ENCODE measurements at places on chromosomes 7 and 10.

GRCh38 chr10:45441239-45442190 lies 67.5 kb downstream of the ALOX5 start:
- no peak for DNase-seq

DNA sequence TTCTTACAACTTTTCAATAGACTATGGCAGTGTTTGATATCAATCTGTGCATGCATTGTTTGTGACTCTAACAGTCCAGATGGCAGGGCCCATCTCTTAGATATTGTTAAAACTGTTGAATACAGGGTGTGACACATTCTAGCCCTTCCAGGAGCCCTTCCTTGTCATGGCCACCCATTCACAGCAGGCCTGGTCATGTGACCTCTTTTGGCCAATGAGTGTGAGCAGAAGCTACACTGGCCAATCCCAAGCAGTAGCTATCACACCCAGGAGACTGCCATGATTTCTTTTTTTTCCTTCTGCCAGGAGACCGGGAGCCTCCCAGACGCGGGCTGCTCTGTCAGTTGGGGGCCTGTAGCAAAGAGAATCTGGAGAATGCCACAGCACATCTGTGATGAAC lies 655.4 kb upstream of the MKI67 start:
- no peak for DNase-seq

DNA sequence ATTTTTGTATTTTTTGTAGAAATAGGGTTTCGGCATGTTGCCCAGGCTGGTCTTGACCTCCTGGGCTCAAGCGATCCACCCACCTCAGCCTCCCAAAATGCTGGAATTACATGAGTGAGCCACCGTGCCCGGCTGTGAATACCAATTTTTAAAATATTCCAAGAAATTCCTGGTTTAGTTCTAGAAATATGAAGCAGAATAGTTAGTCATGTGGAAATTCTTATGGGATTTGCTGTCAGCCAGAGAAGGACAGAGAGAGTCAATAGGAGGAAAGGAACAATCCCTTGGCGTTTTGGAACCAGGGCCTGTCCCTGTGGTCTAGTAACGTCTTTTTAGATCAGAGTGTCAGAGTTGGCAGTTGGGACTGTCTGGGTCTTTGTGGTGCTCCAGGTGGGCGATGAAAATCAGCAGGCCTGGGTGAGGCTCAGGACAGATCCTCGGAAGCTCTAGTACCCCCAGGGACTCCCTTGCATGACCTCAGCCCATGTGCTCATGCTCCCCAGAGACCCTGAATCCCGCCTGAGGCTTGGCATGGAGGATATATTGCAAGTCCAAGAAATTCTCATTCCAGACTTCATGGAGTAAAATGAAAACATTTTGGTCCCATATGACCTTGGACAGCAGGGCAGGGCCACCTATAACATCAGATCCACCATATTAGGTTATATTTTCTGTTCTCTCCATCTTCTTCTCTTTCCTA lies 7.8 kb downstream of the NODAL start:
- DNase-seq = no peak

GRCh38 chr7:16743236-16743635 lies 10.3 kb upstream of the TSPAN13 start:
- DNase-seq = no peak

- no peak for DNase-seq
Observed at GRCh38 chr7:120334475-120334874, 61.5 kb downstream of the KCND2 start.

- DNase-seq = no peak
Observed at GRCh38 chr7:83394776-83395175, 232.1 kb upstream of the PCLO start.

DNA sequence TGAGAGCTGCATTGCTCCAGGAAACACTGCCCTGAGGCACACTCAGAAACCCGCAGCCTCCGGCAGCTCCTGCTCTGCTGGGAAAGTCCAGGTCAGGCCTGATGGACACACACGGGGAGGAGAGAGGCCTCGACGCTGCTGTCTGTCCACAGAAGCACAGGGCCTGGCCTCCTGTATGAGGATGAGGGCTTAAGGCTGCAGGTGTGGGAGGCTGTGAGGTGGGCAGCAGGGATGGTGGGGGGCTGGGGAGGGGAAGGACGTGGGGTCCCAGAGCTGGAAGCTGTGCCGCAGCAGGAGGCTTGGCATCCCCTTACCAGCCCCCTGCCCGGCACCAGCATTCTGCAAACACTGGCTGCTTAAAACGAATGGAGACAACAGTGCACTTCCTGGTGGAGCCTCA lies 186.2 kb downstream of the DNAJB6 start:
- no peak for DNase-seq

- no peak for DNase-seq
Observed at GRCh38 chr10:70981171-70981836, 92.9 kb upstream of the PCBD1 start.

GRCh38 chr7:102450242-102450641 lies 14.4 kb downstream of the ALKBH4 start:
- DNase-seq = no peak

- no peak for DNase-seq
Observed at GRCh38 chr7:153382641-153383101, 623.1 kb downstream of the ACTR3B start.

- DNase-seq = no peak
Observed at GRCh38 chr7:156063241-156063810, 251.1 kb upstream of the SHH start.

DNA sequence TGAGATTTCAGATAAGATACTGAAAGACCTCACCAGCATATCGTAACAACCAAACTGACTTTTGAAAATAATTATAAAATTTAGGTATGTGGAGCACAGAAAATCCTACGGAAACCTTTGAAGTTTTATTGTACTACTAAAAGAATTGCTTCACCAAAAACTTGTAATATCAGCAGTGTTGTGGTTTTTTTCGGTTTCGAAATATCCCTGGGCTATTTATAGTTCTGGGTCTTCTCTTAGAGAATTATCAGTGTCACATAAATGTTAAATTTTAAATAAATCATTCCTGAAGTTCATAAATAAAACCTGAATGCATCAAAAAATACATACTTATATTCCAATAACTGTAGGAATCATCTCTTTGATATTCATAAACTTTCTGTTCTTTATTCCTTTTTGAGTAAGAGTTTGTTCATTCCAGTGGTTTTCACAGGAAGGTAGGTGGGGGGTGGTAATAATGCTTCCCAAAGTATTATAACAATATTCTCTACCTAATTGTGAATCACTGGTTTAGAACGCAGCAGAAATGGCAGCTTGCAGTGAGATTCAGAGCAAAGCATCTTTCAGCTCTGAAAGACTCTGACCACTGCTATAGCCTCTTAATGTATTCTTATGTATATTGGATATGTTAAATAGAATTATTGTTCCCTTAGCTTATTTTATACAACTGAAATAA lies 60.2 kb downstream of the ZNF277 start:
- DNase-seq = no peak

GRCh38 chr10:133158756-133159610 lies 1.0 kb upstream of the KNDC1 start:
- no peak for DNase-seq

DNA sequence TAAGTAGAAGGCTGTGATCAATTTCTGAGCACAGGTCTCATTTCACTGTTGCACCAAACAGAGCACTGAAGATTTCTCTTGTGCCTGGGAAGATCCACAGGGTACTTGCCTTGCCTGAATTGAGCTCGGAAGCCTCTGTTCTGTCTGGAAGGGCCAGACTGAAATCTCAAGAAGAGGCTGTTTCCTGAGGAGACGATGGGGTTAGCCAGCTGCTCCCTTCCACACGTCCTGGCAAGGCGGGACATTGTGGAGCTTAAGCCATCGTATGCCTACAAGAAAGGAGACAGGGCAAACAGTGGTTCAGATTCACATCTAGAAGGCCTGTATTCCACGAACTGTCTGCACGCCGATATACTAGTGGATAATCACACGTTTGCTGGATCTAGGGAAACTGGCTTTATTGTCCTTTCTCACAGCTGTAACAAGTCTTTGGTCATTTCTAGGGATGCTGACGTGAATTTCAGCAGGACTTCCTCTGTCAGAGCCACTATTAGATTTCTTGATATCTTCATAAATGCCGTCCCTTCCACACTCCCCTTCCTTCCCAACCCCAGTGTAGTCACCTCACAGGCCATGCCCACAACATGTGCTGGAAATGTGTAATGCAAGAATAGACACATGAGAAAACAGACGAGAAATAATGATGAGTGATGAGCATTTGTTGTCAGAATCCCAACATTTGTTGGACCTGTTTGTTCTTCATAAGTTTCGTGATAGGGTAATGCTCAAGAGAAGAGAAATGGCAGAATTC lies 137.2 kb upstream of the RSU1 start:
- DNase-seq = no peak

DNA sequence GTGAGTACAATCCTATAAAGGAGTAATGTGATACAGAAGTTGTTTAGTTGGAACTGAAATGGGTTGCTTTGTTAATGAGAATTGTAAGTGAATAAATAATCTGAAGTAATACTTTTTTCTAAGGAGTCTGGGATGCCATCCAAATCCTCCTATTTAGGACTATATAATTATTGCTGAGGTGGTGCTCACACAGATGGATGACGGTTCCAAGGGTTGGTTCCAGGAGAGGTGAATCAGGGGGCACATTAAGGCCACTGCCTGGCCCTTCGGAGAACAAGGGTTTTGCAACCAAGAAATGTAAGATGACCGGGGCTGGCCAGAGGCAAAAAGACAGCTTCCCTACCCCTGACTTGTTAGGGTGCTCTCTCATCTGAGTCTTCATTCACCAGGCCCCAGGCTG lies 352.7 kb downstream of the PHTF2 start:
- DNase-seq = no peak

GRCh38 chr7:2241580-2242540 lies at the start of the genes MRM2 and NUDT1:
Gene MRM2, minus strand, starts transcription at chr7:2242205. Its CDS starts 36 bp downstream, at chr7:2242169.
Gene NUDT1, plus strand, starts transcription at chr7:2242226. Its CDS starts 2,349 bp downstream, at chr7:2244575.
- DNase-seq = peak; percentile 72

- no peak for DNase-seq
Observed at GRCh38 chr7:90869335-90869734, 273.2 kb downstream of the CDK14 start.
